Astrocyte (in vitro differentiated cells and primary cell): ENCODE measurements at places on chromosomes 6 and 20. TPM values are rescaled to one million over a fixed set of nuclear protein-coding genes. Genes with fewer than 3 reads are reported as not detected.

ARFGEF3 gene
- 1.5 and 1.9 TPM in 2 replicates for total RNA-seq

- DNase-seq, result peak; percentile 64
Observed at GRCh38 chr20:313948-314347, 11.4 kb upstream of the SOX12 start.

GRCh38 chr20:24453869-24454268, 15.6 kb upstream of the SYNDIG1 start:
- DNase-seq, result no peak

GRCh38 chr6:75244063-75244584, 523 bp upstream of the COX7A2 start:
- DNase-seq, result no peak

- no peak for DNase-seq
Observed at GRCh38 chr6:5373430-5373829, 112.1 kb downstream of the FARS2 start.

DNA sequence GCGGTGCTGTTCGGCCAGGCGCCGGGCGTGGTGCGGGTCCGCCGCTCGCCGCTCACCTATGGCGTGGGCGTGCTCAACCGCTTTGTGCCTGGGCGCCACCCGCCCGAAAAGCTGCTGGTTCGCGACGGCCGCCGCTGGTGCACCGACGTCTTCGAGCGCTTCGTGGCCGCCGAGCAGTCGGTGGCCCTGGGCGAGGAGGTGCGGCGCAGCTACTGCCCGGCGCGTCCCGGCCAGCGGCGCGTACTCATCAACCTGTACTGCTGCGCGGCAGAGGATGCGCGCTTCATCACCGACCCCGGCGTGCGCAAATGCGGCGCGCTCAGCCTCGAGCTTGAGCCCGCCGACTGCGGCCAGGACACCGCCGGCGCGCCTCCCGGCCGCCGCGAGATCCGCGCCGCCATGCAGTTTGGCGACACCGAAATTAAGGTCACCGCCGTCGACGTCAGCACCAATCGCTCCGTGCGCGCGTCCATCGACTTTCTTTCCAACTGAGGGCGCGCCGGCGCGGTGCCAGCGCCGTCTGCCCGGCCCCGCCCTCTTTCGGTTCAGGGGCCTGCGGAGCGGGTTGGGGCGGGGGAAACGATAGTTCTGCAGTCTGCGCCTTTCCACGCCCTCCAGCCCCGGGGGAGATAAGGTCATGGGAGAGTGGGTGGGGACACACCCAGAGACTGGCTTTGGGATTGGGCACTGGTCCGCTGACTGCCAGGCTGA, 15.7 kb downstream of the ADISSP start:
- DNase-seq, result peak; percentile 18

DNA sequence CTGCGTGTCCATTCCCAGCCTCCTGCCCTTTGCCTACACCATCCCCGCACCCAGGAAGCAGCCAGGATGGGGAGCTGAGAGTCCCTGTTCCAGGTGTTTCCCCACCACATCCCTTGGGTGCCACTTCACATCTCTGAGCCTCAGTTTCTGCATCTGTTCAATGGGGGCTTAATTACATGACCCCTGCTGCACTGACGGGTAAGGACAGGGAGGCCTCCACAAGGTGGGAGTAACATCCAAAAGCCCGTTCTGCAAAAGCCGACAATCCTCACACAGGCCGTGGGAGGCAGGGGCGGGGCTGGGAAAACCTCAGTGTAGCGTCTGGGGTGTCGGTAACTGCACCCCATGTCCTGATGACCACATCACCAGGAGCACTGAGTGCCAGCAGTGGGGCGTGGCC, 41.3 kb downstream of the GRM4 start:
- DNase-seq, result no peak

DNA sequence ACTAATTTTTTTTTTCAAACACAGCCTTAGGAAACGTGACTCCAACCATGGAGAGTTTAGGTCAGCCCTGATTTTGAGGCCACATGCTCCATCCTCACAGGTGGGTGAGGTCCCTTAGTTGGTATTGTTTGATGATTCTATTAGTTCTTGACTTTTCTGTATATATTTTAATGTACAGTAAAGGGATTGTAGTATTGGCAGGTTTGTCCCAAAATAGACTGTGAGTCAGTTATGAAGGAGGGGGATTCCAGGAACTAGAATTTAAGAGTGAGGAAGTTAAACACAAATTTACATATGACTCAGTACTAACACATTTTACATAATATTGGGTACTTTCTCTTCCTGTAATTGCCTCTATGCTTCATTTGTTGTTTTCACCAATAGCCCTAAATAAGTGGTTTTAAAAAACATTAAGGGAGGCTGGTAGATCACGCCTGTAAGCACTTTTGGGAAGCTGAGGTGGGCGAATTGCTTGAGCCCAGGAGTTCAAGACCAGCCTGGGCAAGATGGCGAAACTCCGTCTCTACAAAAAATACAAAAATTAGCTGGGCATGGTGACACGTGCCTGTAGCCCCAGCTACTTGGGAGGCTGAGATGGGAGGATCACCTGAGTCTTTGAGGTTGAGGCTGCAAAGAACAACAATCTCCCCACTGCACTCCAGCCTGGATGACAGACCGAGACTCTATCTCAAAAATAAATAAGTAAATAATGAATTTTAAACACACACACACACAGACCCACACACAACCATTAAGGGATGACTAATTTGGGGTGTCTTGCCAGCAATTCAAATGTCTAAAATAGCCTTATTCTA, 81.8 kb downstream of the SGK1 start:
- peak; percentile 81 for DNase-seq

GRCh38 chr6:136317021-136317694, 27.5 kb upstream of the BCLAF1 start:
- peak; percentile 38 for DNase-seq

DNA sequence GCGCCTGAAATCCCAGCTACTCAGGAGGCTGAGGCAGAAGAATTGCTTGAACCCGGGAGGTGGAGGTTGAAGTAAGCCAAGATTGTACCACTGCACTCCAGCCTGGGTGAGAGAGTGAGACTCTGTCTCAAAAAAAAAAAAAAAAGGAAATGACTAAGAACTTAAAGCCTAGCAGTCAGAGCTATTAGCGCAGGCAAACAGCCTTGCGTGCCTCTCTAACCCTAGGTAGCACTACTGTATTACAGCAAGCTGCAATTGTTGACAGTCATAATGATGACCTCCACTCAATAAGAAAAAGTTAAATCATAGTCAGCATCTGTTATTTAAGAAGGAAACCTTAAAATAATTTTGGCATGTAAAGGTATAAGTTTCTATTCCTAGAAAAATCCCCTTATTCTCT, 14.4 kb downstream of the GSS start:
- DNase-seq, result no peak

DNA sequence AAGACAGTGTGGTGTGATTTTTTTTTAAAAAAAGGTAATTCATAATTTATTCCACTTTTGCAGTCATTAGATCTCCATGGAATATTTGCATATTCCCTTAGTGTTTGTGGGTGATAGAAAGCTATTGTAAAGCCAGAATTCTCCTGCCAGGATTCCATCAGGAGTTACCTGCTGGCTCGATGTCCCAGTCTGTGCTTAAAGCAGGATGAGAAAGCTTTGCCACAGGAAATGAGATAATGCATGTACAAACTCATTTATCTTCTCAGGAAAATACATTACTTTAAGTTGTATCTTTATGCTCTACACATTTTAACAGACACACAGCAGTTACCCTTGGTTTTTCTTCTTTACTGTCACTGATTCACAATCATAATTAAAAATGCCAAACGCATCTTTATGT, 553.0 kb downstream of the CD109 start:
- no peak for DNase-seq

- DNase-seq, result no peak
Observed at GRCh38 chr6:148053209-148053608, 289.4 kb upstream of the SASH1 start.

GRCh38 chr6:15672291-15672690, 9.5 kb upstream of the DTNBP1 start:
- no peak for DNase-seq

- peak; percentile 67 for DNase-seq
Observed at GRCh38 chr6:45965007-45965406, 50.7 kb downstream of the CLIC5 start.
